ENCODE measurements at places on chromosomes 2 and 18. TPM values are rescaled to one million over a fixed set of nuclear protein-coding genes. Genes with fewer than 3 reads are reported as not detected.

Gene GREB1
- total RNA-seq = not detected

Gene DGUOK
- 66.3 TPM for total RNA-seq

Gene PAX8
- total RNA-seq = 0.28 TPM

Gene CCDC148
- total RNA-seq = 0.56 TPM

GRCh38 chr2:186068139-186068801 lies 329.7 kb downstream of the FSIP2 start:
- H3K4me3 ChIP-seq = no peak overlapping the region
- no peaks in the 10 kb centered on the region for H3K27me3 ChIP-seq
- no peak overlapping the region for H3K27ac ChIP-seq
- H3K36me3 ChIP-seq = no peaks in the 10 kb centered on the region
- no peaks in the 10 kb centered on the region for H3K4me1 ChIP-seq
- DNase-seq = no peak

- H3K4me3 ChIP-seq = peak overlapping the region; percentile 91
- peak overlapping the region; percentile 91 for H3K27ac ChIP-seq
- DNase-seq = peak; percentile 28
- H3K36me3 ChIP-seq = no peaks in the 10 kb centered on the region
- peaks cover 6% of the 10 kb centered on the region for H3K4me1 ChIP-seq
Measured at GRCh38 chr2:26245231-26245732, 543 bp downstream of the HADHB start.

DNA sequence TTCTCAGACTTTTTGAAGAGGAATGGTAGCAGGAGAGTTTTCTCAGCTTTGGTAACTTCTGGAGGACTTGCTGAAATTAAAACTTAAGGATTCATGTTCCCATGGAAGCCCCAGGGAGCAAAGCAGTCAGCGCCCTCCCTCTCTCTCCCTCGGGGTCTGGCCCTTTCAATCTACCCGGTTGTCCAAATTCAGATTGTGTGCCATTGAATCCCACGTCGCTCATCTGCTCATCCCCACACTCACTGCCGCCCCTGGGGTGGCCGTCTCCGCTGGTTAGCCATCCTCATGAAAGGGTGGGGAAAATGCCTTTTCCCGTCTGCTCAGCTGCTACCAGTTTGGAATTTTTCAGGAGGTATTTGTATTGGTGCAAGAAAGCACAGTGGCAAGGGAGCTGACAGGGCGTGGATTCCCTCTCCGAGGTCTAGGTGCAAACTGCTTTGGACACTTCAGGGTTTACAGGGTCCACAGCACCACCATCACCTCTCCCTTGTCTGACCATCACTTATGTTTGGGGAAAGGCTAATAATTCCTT lies 27.1 kb downstream of the MCFD2 start:
- DNase-seq = no peak
- H3K36me3 ChIP-seq = no peaks in the 10 kb centered on the region
- H3K27ac ChIP-seq = peak overlapping the region; percentile 73
- peaks cover 22% of the 10 kb centered on the region for H3K4me1 ChIP-seq
- no peaks in the 10 kb centered on the region for H3K27me3 ChIP-seq
- H3K4me3 ChIP-seq = no peak overlapping the region

- no peak overlapping the region for H3K27ac ChIP-seq
- DNase-seq = no peak
- peaks cover 5% of the 10 kb centered on the region for H3K36me3 ChIP-seq
- H3K27me3 ChIP-seq = no peaks in the 10 kb centered on the region
Measured at GRCh38 chr2:33040541-33040940, 93.8 kb downstream of the LTBP1 start.

- peak within 1 kb of the TSS; percentile 88 for H3K27ac ChIP-seq
- peak; percentile 96 for DNase-seq
- peaks cover 7% of the 10 kb centered on the region for H3K4me1 ChIP-seq
- H3K4me3 ChIP-seq = peak within 1 kb of the TSS; percentile 37
Measured at GRCh38 chr18:34709750-34710441, at the start of gene DTNA. DTNA (plus strand) TSS chr18:34710298; CDS start chr18:34755977, 45,679 bp downstream.

DNA sequence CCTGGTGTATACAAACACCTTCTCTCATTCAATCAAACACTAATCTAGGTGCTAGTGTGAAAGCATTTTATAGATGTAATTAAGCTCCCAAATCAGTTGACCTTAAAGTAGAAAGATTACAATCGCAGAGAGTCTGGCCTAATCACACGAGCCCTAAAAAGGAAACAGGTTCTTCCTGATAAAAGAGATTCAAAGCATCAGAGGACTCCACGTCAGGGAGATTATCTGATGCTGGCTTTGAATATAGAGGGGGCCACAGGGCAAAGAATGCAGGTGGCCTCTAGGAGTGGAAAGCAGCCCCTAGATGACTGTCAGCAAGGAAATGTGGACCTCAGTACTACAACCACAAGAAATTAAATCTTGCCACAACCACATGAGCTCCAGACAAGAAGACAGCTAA lies 28.2 kb upstream of the ZC3H15 start:
- no peak for DNase-seq
- H3K4me1 ChIP-seq = no peaks in the 10 kb centered on the region
- H3K27ac ChIP-seq = no peak overlapping the region
- no peak overlapping the region for H3K4me3 ChIP-seq
- no peaks in the 10 kb centered on the region for H3K27me3 ChIP-seq

DNA sequence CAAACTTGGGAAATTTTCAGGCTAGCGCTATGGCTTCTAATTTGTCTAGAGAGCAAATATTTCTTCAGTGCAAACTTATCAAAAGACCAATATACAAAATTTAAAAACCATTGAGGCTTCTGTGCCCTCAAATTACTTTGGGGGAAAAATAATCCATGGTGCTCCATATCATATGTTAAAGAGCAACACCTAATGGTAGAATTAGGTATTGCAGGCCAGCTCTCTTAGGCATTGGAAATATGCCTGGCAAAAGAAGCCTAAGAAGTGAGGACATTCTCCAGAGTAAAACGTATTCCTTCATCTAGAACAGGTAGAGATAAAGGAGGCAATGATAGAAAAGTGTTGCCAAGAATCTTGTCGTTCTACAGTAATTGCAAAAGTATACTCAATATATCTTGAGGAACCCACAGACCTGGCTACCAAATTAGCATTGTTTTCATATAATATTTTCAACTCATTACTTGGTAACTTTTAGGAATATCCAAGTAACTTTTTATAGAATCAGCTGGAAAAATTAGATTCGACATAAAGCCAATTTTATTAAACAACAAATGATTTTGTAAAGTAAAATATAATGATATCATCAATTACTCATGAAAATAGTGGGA lies 401.1 kb downstream of the BCL11A start:
- peak; percentile 12 for DNase-seq
- no peaks in the 10 kb centered on the region for H3K36me3 ChIP-seq
- H3K27me3 ChIP-seq = no peaks in the 10 kb centered on the region
- H3K27ac ChIP-seq = no peak overlapping the region
- no peaks in the 10 kb centered on the region for H3K4me1 ChIP-seq

DNA sequence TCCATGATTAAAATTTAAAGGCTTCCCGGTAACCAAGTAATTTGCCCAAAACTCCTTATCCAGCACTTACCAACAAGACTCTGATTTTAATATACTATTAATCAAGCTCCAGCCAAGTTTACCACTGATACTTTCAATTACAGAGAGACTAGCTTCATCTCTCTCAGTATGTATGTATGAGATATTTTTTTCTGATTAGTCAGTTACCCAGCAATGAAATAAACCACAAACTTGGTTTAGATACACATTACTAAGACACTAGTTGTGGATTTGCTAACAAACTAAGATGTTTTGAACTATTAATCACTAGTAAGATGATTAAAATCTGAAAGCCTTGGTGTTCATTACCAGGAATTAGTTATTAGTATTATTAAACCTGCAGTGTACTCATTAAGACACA lies 1272.2 kb upstream of the ACVR2A start:
- 0 out of 2 replicates have a peak, but pooled peaks cover 2% of the 10 kb centered on the region for H3K4me1 ChIP-seq
- no peak overlapping the region for H3K4me3 ChIP-seq
- no peaks in the 10 kb centered on the region for H3K36me3 ChIP-seq
- H3K27me3 ChIP-seq = no peaks in the 10 kb centered on the region

DNA sequence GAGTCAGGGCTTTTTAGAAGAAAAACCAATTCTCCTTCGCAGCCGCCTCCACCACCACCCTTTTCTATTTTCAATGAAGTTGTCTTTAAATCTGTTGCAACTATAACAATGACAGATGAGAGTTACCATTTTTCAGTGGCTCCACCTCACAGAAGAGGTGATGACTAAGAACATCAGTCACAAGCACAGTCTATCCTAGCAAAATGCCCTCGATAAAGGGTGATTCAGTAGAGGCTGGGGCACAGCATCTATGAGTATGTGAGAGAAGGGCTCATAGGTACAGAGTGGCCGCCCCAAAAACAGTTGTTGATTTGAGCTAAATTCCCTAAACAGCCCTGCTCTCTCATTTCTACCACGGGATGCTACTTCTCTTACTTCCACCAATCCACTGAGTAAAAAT lies 310.8 kb upstream of the MGAT5 start:
- DNase-seq = no peak
- no peaks in the 10 kb centered on the region for H3K36me3 ChIP-seq
- H3K4me1 ChIP-seq = peaks cover 8% of the 10 kb centered on the region
- H3K4me3 ChIP-seq = no peak overlapping the region

GRCh38 chr2:40758401-40759155 lies 306.7 kb upstream of the SLC8A1 start:
- H3K27me3 ChIP-seq = no peaks in the 10 kb centered on the region
- no peaks in the 10 kb centered on the region for H3K4me1 ChIP-seq
- H3K27ac ChIP-seq = no peak overlapping the region
- no peaks in the 10 kb centered on the region for H3K36me3 ChIP-seq

GRCh38 chr2:210000464-210001324 lies 1.7 kb upstream of the RPE start:
- H3K4me1 ChIP-seq = peaks cover 5% of the 10 kb centered on the region
- no peak overlapping the region for H3K27ac ChIP-seq
- H3K27me3 ChIP-seq = no peaks in the 10 kb centered on the region
- peaks cover 1% of the 10 kb centered on the region for H3K36me3 ChIP-seq
- no peak for DNase-seq
- no peak overlapping the region for H3K4me3 ChIP-seq

GRCh38 chr2:120442923-120443571 lies 97.1 kb downstream of the INHBB start:
- peaks cover 2% of the 10 kb centered on the region for H3K4me1 ChIP-seq
- H3K27me3 ChIP-seq = peaks cover 71% of the 10 kb centered on the region
- H3K27ac ChIP-seq = no peak overlapping the region
- no peak for DNase-seq
